A549 treated with Hydrocortisone at 1 μM for 4 hours (cell line): ENCODE measurements at places on chromosomes 4 and X. TPM values are rescaled to one million over a fixed set of nuclear protein-coding genes. Genes with fewer than 3 reads are reported as not detected.

Gene SLC9A7
- total RNA-seq, result 8.8 to 13.3 TPM (median 9.8 TPM) in 5 replicates

Gene CFP
- 0.17 to 0.89 TPM (median 0.64 TPM) in 5 replicates for total RNA-seq

Gene TMEM156
- 17.9 to 22.8 TPM (median 21.0 TPM) in 5 replicates for total RNA-seq

Gene FAT4
- total RNA-seq, result 1.3 to 3.0 TPM (median 1.8 TPM) in 5 replicates

Gene ATXN3L
- not detected in 5 replicates for total RNA-seq

Gene ADRA2C
- 6.8 to 10.8 TPM (median 9.7 TPM) in 5 replicates for total RNA-seq

Gene PLXNB3
- total RNA-seq, result 3.1 to 4.0 TPM (median 3.6 TPM) in 5 replicates

Gene TBC1D1
- total RNA-seq, result 22.8 to 30.0 TPM (median 23.9 TPM) in 5 replicates

Gene GIMD1
- total RNA-seq, result not detected in 5 replicates
